ENCODE measurements at places on chromosomes 7 and 10.

- DNase-seq = no peak
Observed at GRCh38 chr10:114027951-114028350, 15.7 kb upstream of the ADRB1 start.

DNA sequence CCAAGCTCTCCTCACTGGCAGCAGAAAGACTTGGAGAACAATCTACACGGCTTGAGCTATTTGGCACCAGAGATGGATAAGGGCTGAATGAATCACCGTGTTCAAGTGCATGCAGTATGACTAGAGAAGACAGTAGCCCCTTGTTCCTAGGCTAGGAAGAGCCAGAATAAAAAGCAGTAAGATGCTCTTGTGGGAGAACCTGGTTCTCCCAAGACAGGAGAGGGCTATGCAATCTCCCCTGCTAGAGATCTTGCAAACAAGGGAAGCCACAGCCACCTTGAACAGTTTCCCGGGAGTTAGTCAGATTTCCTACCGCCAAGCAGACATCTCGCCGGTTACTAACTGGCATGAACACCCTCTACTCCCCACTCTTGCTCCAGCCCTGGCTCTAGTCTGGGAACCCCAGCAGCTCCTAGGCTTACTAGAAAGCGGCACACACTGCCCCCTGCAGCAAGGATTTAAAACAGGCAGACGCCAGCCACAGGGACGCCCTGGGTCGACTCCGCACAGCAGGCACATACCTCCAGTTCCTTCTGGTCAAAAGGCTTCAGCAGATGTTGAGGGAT lies 107.3 kb downstream of the SMURF1 start:
- DNase-seq = peak; percentile 62

DNA sequence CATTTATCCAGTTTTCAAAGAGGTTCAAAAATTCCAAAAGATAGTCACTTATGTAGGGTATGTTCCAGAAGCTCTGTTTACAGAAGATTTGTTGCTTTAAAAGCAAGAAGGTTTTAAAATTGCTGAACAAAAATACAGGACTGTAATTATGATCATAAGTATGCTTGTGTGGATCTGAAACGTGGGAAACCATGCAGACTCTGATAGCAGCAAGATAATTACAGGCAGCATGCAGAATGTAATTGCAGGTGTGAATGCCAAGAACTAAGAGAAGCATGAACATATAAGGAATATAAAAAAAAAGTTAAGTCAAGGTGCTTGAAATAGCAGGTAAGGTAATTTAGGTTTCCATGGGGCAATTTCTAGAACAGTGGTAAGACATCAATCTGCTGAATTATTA lies 405.7 kb downstream of the ARL4A start:
- DNase-seq = no peak

DNA sequence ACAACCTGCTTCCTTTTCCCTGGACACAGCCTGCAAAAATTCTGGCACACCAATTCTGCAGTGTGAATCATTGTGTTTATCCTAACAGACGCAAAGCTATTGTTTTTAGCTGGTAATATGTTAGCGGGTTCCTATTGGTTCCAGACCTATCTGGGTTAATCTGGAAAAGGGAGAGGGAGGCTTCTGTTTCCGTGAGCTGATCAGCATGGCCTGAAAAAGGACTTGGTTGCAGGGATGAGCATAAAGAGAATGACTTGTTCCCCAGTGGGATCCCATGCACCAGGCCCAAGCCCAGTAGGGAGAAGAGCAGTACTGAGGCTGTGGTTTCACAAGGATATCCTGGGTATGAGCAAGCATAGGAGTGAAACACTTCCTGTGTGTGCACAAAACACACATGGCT lies 78.4 kb downstream of the PDE1C start:
- DNase-seq = no peak

DNA sequence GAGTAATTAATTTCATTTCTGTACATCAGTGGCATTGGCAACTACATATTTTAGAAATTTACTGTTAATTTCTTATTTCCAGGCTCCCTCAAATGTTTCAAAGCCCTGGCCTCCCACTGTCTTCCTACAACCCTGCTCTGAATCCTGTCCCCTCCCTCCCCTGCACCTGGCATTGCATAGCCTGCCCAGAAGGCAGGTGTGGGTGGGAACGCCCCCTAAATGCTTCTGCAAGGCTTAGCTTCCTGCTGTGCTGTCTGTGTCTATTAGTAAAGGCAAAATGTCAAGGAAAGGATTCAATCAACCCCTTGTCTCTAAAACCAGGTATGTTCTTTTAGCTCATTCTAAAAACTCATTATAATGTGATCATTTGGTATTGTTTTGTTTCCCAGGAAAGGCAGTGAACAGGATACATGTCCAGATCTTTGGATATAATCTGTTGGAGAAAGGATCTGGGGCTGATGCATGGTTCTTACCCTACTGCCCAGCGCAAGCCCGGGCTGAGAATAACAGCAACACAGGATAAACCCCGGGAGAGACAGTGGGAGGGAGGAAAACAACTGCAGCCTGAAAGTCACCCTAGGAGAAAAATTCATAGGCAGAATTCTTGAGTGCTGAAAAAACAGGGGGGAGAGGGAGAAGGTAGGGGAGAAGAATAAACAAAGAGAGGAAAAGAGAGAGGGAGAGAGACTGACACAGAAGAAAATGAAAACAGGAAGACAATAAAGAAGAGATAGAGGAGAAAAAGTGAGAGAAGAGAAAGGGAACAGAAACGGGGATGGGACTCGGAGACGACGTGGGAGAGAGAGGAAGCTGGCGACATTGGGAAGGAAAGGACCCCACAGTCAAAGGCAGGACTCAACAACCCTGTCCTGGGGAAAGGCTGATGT lies 589 bp downstream of the ZNF488 start:
- no peak for DNase-seq

DNA sequence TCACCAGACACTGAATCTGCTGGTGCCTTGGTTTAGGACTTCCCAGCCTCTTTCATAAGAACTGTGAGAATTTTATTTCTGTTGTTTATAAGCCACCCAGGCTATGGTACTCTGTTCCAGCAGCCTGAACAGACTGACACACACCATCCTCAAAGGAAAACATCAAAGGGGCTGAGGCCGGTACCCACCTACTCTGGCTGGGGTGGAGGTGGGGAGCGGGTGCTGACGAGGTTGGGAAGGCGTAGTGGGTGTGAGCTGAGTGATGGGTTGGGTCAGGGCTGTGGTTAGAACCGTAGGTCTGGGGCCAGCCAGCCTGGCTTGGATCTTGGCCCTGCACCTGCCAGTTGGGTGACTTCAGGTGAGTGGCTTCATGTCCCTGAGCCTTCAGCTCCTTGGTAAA lies 136.3 kb downstream of the SH3PXD2A start:
- DNase-seq = no peak

- no peak for DNase-seq
Observed at GRCh38 chr7:145478541-145478940, 638.1 kb upstream of the CNTNAP2 start.

- no peak for DNase-seq
Observed at GRCh38 chr10:100744136-100744986, 1.0 kb upstream of the PAX2 start.

GRCh38 chr10:69503001-69503895 lies 52.0 kb downstream of the TSPAN15 start:
- no peak for DNase-seq

GRCh38 chr7:128265906-128266300 lies 24.8 kb downstream of the LEP start:
- DNase-seq = no peak

- no peak for DNase-seq
Observed at GRCh38 chr10:555682-556350, 133.7 kb downstream of the DIP2C start.

GRCh38 chr7:2317556-2318293 lies 3.5 kb upstream of the SNX8 start:
- no peak for DNase-seq

GRCh38 chr7:141575164-141575563 lies 24.0 kb downstream of the AGK start:
- no peak for DNase-seq

DNA sequence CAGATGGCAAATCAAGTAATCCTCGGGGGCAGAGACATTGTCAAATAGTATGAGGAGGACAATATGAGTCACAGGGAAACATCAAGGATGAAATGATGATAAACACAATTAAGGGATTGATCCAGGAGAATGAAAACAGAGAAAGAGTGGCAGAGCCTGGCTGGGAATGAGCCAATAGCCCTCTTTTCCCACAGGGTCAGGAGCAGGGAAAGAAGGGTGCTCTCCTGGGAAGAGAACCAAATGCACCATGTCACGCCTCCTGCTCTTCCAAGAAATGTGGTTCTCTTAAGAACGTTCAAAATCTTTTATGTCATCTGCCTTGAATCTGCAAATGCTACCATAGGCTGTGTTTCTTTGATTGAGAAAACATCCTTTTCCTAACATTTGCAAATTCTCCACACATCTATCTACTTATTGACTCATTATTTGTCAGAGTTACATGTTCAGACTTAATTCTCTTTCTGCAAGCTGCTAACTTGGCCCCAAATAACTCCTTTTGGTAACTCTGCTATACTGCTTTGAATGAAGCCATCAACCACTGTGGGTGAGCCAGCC lies 50.6 kb downstream of the HIPK2 start:
- no peak for DNase-seq

DNA sequence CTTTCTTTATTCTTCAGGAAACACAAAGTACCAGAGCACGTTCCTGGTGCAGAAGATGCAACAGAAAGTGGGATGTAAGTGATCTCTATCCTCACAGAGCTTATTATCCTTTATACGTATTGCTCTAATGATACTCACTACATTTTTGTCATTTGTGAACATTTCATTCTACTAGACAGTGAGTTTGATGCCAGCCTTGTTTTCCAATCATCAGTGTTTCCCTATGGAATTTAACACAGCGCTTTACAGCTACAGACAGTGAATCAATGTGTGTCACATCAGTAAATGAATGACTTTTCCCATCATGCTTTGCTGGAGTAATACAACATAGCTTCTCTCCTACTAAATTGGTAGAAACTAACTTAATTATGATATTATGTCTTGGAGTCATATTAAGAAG lies 175.5 kb downstream of the SDHAF3 start:
- no peak for DNase-seq
